Stimulated activated naive CD4-positive, alpha-beta T cell treated with Interleukin-2 at 50 U/mL for 16 hours (primary cell): ENCODE measurements at places on chromosomes 4 and X.

DNA sequence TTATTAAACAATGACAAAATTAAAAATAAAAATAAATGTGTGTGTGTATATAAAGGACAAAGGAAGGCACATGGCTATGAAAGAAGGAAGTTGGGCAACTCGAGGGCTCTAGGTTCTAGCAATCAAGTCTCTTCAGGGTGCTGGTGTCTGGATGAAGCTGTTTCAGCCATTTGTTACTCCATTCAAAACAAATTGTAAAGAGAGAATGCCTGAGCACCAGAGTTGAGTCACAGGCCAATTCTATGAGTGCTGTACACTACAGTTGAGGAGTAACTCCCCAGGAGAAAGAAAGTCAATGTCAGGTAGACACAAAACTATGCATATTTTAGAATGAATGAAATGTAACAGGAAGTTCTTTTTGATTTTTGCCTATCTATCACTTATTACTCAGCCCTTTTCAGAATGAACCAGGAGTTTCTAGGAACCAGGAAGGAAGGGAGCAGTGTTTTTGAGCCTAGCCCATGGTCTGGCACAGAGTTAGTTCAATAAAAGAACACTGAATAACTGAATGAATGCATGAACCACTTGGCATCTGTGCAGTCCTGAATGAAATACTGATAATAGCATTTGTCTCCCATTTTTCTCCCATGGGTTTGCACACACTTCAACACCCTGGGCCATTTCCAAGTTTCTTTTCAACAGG is 151.7 kb upstream of the CPEB2 start:
- no peak for DNase-seq

- no peak for DNase-seq
Observed at GRCh38 chrX:70960730-70961129, 29.8 kb upstream of the SLC7A3 start.

DNA sequence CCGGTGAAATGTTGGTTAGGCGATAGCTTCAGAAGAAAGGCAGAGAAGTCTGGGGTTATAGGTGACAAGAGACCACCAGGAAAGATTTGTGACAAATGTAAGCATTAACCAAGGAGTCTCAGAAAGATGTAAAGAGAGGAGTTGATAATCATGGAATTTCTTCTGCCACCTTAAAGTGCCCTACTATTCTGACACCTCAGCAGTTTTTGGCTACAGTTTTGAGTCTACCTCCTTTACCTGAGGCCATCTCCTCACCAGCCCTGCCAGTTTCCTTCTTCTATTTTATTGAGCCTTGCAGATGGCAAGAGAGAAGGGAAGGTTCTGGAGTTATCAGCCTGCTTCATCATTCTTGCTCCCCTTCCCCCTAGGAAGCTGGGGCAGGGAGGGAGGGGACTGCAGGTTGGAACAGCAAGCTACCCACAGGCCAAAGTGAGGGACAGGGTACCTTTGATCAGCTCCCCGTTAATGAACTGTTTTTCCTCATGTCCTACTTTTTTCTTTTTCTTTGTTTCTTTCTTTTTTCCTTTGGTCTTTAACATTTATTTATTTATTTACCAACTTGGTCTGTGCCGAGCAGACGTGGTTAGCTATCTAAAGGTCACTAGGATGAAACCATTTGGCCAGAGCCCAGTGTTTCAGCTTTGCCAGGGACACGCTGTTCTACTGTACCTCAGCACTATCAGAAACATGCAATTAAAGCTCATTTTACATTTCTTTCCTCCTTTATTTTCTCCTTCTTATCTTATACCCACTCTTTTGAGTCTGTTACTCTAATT is 438.7 kb upstream of the AR start:
- DNase-seq: no peak

GRCh38 chr4:70613306-70614183 is 15.0 kb upstream of the ENAM start:
- DNase-seq: no peak

GRCh38 chr4:145130788-145131399 is 32.8 kb downstream of the ABCE1 start:
- DNase-seq: no peak

- no peak for DNase-seq
Observed at GRCh38 chrX:150508451-150509367, 59.7 kb upstream of the MTM1 start.

DNA sequence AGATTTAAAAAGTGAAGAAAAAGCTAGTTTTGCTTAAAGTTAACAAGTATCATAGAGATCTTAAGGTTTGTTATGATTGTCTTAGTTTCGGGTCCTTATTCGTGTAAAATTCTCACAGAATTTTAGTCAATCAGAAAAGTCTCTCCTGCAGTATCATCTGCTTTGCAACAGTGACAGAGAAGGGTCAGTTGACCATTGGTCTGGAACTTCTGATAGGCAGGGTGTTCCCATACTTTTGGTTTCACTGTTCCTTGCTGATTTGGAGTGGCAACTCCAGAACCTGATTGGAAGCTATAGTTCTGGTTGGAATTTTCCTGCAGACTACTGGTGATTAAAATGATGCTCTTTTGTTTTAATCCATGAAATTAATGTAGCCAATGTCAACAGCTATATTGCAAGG is 1.8 kb downstream of the IL15 start:
- DNase-seq: no peak

GRCh38 chrX:22516893-22517292 is 244.2 kb downstream of the CBLL2 start:
- DNase-seq: no peak

- DNase-seq: no peak
Observed at GRCh38 chr4:11072463-11072862, 356.2 kb downstream of the HS3ST1 start.

DNA sequence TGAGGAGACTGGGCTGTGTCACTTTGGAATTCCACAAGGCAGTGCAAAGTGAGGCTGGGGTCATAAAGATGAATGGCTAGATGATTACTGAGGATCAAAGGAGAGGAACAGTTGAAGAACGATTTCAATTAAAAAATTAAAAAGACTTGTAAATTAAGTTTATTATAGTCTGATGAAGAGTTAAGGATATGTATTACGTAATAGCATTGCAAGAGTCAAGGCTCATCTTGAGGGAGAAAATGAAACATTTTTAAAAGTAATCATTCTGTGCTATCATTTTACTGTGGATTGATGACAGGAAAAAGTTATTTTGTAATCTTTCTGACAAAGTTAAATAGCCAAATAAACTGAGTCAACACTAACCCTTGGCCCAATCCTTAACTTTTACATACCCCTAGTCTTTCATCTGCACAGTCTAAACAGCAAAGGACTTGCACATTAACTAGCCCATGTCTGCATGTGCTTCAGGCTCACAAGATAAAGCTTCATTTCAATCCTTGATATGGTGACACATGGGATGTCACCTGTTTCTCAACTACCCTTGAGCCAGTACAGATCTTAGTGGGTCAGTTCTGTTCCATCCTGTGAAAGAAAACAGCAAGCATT is 465.5 kb upstream of the CTSO start:
- no peak for DNase-seq

DNA sequence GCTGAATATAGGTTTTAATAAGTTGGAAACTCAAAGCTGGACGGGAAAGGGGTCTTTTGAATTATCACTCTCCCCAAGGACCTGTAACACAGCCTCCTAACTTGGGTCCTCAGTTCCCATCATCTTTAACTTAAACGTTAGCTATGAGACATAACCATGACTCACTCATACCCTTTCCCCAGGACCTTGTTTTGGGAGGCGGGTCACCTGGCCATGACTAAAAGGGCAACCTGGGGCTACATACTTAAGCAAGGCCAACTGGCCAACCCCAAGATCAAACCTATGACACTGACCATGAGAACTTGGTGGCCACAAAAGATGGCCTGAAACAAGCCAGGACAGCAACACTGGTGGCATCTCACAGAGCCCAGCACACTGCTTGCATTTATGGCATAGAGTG is 89.0 kb downstream of the SH3KBP1 start:
- no peak for DNase-seq

- no peak for DNase-seq
Observed at GRCh38 chr4:3475713-3476260, 12.7 kb downstream of the DOK7 start.

DNA sequence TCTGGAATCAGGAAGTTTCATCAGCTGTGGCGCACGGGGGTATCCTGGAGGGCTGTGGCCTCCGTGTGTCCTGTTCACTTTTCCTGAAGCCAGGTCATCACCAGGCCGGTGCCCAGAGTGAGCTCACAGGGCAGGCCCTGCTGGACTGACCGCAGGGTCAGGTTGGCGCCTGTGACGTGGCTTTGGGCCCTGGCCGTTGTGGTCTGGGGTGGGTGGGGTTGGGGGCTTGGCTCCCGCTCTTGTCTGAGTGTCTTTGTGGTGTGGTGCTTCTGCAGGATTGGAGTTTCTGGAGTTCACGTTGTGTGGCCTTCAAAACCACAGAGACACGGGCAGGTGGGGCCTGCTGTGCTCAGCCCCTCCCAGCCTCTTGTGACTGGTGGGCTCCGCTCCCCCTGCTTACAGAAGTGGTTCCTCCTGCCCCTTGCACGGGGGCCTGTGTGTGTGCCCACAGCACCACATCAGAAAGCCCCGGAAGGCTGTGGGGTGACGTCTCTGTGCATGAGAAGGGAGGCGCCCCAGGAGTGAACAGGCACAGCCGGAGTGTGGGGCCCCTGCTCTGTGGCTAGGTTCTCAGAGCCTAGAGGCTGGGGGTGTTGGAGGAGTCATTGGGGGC is 9.5 kb downstream of the RGS12 start:
- DNase-seq: peak; percentile 61

- DNase-seq: no peak
Observed at GRCh38 chr4:1644891-1645657, 39.0 kb downstream of the FAM53A start.

DNA sequence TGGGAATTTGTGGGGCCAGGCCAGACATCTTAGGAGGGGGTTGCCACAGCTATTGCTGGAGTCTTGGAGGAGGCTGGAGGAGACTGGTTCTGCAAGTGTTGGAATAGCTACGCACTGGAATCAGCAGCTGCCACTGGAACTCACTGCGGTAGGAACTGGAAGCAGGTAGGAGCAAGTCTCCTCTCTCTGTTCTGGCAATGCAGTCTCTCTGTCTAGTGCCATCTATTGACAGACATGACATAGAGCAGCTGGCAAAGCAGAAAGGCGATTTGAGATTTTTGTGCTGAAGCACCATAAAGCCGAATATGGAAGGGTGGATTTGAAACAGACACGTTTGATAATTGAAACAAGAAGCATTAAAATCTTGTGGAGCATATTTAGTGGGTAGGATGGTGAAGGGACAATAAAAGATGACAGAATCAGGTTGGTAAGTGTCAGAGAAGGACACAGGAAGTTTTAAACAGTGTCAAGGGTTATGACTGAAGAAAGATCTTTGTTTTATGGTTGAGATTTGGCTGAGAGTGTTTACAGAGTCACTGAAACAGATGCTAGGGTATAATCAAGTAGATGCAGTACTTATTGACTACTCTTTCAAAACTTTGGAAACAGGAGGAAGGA is 23.5 kb upstream of the SYNPO2 start:
- DNase-seq: no peak

- DNase-seq: no peak
Observed at GRCh38 chr4:70380578-70380977, 2.4 kb upstream of the SMR3B start.

DNA sequence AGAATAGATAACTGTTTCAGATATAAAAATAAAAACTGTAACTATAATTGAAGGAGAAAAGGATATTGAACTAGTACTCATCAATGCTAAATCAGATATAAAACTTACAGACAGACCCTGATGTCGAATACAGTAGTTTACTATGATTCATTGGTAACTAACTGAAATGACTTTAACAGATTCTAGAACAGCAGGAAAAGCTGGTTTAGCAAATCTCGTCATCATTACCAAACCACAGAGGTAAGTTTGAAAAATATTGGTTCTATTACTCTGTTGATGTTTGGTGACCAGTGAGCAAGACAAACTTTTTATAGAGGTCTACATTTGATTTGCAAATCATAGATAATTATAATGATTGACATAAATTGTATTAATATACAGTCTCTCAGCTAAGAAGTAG is 551.4 kb upstream of the ADGRL3 start:
- no peak for DNase-seq

- DNase-seq: no peak
Observed at GRCh38 chr4:149993030-149993429, 85.2 kb upstream of the DCLK2 start.

GRCh38 chr4:80144676-80145470 is 52.4 kb upstream of the PRDM8 start:
- DNase-seq: no peak

DNA sequence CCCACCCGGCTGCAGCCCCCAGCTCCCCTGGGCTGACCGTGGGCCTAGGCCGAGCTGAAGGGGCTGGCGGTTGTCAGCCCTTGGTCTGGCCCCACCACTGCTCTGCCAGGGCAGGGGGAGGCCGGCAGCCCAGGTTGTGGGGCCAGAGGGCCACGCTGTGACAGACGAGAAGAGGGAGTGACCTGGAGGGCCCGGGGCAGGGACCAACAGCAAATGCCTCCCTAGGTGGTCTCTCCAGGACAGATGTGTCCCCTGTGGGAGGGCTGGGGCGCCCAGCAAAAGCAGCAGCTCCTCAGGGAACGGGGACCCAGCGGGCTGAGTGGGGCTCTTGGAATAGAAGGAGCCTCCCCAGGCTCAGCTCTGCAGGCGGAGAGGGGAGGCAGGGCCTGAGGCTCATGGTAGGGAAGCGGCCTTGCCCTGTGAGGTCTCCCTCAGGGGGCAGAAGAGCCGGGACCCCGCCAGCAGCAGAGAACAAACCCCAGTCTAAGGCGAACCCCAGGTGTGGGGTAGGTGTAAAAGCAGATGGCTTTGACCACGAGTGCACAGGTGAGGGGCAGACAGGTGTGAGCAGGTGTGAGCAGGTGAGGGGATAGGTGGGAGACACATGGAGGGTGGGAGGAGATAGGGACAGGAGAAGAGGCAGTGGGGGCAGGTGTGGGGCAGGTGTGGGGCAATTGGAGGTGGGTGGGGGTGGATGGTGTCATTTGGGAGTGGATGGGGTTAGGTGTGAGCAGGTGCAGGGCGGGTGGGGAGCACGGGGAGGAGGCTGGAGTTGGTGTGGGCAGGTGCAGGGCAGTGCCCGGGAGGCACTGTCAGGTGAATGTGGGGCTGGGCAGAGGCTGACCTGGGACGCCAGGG is 34.1 kb upstream of the SPON2 start:
- DNase-seq: no peak

DNA sequence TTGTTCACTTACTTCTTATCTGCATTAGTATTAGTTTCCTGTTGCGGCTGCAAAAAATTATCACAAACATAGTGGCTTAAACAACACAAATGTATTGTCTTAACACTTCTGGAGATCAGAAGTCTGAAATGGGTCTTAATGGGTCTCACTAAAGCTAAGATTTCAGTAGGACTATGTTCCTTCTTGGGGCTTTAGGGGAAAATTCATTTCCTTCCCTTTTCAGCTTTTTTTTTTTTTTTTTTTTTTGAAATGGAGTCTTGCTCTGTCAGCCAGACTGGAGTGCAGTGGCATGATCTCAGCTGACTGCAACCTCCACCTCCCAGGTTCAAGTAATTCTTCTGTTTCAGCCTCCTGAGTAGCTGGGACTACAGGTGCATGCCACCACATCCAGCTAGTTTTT is 78.1 kb upstream of the KLF3 start:
- DNase-seq: no peak

- no peak for DNase-seq
Observed at GRCh38 chrX:37302569-37302968, 46.6 kb upstream of the PRRG1 start.
